GM13977 (cell line): ENCODE measurements at places on chromosomes 6 and 20.
A peak's percentile ranks its signal among the peaks of the same experiment; 100 is the strongest.

GRCh38 chr20:56440346-56441007 lies 27.9 kb upstream of the RTF2 start:
- peak; percentile 64 for DNase-seq

GRCh38 chr6:1832844-1833787 lies 223.4 kb downstream of the FOXC1 start:
- no peak for DNase-seq

DNA sequence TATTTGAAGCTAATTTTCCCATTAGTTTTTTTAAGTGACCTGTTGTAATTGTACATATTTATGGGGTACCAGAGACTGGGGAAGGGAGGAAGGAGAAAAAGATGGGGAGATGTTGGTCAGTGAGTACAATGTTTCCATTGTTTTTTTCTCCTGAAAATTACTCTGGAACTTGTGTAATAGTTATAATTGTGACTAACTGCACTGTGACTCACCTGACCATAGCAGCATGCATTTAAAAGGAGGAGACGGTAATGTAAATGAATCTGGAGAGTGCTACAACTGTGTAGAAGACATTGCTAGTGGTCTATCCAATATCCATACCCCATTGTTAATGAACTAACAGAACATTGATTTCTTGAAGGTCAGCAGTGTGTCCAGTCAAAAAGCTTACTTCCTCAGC lies 133.4 kb downstream of the RFPL4B start:
- DNase-seq: no peak

DNA sequence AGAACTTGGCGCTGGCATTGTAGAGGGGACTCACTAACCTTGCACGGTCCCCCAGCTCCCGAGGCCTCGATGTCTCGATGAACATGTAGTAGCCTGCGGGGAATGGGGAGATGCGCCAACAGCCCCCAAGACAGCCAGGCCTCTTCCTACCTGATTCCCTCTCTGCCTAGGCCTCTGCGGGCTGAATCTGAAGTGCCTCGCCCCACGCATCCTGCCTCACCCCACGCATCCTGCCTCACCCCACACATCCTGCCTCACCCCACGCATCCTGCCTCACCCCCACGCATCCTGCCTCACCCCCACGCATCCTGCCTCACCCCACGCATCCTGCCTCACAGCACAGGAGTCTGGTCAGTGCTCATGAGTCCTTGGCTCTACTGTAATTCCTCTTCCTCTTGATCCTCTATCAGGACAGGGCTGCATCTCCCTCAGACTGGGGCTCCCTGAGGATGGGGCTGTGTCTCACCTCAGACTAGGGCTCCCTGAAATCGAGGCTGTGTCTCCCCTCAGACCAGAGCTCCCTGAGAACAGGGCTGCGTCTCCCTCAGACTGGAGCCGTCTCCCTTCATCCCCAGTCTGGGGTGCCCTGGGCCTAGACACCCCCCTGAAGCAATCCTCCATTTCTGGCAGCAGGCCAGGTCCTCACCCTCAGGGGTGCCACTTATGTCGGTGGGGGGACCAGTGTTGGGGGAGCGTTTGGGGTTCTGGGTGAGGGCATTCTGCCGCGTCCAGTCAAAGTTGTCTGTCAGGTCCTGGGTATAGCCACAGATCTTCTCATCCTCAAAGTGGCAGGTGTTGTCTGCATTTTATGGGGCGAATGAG lies 53.6 kb downstream of the MDGA1 start:
- DNase-seq: no peak

GRCh38 chr6:12544821-12545565 lies 171.6 kb upstream of the PHACTR1 start:
- DNase-seq: peak; percentile 0

- DNase-seq: no peak
Observed at GRCh38 chr6:113172531-113172966, 684.6 kb upstream of the MARCKS start.

DNA sequence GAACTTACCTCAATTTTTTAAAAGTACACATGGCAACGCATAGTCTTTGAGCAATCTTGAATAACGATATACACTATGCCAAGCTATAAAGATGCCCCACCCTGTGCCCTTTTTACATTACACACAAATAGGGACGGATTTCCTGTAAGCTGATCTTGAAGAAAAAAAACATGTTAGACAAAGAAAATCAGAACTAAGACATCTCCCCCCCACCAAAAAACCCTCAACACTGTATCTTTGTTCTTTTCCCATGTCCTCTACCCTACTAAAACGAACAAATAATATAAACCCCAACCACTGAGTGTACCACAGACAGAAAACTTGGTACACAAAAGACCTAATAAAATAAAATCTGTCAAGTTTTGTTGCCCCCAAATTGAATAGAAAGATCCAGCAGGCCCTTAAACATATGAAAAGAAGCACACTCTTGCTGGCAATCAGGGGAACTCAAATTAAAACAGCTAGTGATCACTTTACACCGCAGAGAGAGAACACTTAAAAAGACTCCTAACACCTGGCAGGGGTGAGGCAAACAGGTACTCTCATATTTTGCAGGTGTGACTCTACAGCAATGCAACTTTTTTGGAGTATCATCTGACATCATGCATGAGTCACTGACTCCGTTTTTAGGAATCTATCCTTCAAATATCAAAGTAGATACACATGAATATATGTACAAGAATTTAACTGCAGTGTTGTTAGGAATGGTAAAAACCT lies 29.6 kb downstream of the BACH2 start:
- DNase-seq: no peak

DNA sequence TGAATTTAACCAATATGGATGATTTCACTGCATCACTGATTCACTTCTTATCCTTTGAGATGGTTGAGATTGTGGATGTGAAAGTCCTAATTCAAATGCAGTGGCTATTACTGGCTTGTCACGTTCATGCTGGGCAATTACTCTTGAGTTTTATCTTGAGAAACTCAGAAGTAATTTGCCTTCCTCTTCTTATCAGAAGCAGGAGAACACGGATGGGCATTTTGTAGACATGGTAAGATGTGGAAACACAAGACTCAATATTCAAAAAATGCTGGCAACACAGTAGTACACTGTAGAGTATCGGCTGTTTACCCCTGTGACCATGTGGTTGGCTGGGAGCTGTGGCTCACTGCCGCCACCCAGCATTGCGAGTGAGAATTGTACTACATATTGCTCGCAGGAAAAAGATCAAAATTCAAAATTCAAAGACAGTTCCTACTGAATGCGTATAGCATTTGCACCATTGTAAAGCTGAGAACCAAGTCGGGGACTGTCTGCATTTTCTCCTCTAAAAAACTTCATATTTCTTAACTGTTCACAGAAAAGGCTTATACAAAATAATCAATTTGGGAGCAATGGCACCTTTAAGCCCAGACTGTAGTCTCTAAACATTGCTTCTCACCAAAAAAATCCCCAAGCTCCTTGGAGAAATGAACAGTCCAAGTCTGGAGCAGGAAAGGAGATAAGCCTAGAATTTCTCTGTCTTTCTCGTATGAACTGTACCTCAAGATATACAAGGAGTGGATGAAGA lies 61.9 kb upstream of the ELOVL5 start:
- DNase-seq: peak; percentile 52

DNA sequence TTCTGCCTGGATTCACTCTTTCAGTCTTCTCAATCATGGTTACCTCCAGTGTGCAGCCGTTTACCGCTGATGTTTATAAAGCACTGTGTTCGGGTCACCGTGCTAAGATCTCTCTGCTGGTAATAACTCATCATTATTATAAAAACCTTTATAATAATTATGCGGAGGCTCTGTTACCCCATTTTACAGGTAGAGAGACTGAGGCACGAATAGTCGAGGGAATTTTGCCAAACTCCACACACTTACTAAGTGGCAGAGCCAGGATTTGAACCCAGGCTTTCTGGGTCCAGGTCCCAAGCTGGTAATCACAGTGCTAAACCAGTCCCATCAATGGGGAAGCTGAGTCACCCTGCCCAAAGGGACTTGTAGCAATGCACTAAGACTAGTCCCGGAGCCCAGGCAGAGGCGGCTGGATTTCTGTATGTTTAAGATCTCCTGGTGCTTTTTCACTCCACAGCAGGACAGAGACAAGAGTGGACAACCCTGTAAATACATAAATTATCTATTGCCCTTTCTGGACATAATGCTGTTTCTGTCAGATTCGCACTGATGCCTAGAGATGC lies 48.1 kb downstream of the SYNJ2 start:
- DNase-seq: no peak

DNA sequence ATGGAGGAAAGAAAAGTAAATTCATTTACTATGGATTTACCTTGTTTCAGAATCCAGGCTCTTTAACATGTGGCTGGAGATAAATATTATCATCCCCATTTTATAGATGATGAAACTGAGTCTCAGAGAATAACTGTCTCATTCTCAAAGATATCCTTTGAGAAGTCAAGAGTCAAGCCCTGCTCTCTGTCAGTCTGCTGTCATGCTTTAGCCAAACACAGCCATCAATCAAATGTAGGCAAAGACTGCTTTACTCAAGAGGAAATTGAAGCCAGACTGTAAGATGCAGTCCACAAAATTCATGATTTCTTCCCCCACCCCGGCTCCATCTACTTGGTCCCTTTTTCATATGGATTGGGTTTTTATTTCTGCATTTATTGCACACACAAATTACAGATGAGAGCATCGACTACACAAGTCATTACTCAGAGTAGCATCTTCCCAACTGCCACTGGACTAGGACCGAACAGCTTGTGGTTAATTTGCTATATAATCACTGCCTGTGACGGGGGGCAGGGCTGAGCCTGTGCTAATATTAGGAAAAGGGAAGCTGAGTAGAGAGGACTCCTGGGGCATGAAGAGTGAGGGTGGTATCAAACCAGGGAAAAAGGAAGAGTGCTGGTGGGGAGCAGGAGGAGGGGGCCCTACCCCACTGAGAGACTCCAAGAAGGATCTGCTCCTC lies 102.7 kb upstream of the TOP1 start:
- DNase-seq: no peak

- DNase-seq: no peak
Observed at GRCh38 chr6:7207720-7208119, 100.0 kb downstream of the RREB1 start.

DNA sequence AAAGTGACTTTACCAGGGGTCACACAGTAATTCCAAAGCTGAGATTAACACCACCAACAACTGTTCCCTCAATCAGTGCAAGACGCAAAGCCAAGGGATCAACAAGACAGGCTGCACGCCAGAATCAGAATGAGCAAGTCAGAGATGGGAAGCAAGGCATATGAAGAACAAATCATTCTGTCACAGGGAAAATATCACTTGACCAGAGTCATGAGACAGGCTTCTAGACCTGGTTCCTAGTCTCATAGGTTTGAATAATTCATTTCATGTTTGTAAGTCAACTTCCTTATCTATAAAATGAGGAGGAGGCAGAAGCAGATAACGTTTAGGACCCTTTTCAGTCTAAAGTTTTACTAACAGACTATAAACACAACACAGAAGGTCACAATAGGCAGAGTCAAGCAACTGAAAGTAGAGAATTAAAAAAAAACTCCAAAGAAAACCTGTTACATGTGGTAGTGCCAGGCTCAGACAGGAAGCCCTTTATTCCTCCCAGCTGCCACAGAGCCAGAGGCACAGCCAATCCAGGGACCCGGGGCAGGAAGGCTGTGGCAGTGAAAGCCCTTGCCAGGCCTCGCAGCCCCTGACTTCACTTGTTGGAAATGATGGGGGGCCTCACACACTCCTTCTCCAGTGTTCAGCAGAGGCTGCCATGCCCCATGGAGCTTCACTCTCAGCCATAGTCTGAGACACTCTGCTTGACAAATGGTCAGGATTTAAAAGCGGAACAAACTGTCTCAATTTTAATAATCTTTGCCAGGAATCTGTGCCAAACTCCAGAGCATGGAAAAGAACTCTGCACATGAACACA lies 29.2 kb upstream of the DST start:
- DNase-seq: no peak

DNA sequence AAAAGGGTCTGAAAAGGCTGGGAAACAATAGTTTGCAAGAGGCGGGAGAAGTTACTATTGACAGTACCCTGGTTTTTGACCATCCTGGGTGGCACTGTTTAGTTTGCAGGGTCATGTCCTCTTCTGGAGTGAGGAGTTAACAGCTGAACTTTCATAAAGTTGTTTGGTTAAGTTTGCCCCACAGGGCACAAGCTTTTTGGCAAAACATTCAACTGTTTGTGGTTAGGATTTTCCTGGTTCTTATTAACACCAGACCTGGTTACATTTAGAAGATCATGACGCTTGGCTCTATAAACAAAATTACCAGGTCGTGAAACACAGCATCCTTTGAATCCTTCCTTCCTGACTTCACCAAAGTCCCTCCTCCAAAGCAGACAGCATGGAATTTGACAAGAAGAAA lies 106.1 kb downstream of the RIN2 start:
- no peak for DNase-seq

- no peak for DNase-seq
Observed at GRCh38 chr6:156017838-156018237, 562.2 kb upstream of the NOX3 start.

DNA sequence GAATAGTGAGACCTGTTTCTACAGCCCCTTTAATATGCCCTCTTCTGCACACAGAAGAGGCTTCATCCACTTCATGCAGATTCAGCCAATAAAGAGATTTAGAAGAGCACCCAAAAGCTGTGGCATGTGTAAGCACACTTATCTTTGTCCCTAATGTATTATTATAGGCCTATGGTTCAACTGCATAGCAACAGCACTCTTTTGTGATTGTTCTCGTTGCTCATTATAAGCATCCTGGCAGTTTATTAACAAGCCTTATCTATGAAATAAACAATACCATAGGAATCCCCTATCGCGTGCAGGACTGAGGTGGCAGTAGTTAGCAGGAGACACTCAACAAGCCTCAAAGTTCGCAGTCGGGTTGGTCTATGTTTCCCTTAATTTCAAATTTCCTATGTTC lies 138.5 kb upstream of the BEND6 start:
- no peak for DNase-seq

DNA sequence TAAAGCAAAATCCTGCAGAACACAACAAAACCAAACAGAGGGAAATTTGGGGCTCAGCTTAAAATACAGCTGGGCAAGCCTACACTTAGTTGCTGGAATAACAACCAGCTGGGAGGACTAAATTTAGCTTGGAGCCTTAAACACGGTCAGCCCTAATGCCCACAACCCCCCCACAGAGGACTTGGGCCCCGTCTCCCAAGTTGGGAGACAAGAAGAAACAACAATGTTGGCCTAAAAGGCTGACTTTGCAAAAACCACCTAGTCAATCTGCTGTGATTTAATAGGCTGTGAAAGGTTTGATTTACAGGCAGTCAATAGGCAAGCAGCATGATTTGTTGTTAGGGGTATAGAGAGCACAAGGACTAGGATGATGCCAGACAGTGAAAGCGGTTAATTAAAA lies 40.3 kb upstream of the ARMC2 start:
- DNase-seq: no peak

DNA sequence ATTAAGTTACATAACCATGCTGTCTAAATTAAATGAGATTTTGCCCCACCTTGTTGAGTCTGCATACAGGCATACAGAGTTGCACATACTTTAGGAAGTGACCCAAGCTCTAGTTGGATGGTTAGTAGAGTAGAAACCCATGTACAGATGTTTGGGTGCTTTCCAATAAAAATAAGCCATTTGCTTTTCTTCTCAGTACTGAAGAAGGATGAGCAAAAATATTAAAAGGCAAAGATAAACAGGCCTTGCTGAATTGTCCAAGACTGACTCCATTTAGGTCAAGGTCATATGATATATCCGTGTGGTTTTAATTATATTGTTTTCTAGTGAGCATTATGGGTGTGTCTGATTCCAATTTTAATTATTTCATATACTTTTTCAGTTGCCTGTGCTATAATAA lies 589.4 kb downstream of the RFPL4B start:
- DNase-seq: no peak

GRCh38 chr20:47248448-47248966 lies 108.0 kb downstream of the ZMYND8 start:
- no peak for DNase-seq

- DNase-seq: no peak
Observed at GRCh38 chr20:48703107-48703506, 124.7 kb downstream of the PREX1 start.

GRCh38 chr6:107699254-107699653 lies 124.9 kb downstream of the SCML4 start:
- no peak for DNase-seq
